NCI-H446 (cell line): ENCODE measurements at places on chromosomes 6 and 20.

- DNase-seq: no peak
Measured at GRCh38 chr20:25277051-25277801, 29.3 kb downstream of the PYGB start.

- no peak for DNase-seq
Measured at GRCh38 chr20:11271920-11272594, 598.3 kb upstream of the JAG1 start.

DNA sequence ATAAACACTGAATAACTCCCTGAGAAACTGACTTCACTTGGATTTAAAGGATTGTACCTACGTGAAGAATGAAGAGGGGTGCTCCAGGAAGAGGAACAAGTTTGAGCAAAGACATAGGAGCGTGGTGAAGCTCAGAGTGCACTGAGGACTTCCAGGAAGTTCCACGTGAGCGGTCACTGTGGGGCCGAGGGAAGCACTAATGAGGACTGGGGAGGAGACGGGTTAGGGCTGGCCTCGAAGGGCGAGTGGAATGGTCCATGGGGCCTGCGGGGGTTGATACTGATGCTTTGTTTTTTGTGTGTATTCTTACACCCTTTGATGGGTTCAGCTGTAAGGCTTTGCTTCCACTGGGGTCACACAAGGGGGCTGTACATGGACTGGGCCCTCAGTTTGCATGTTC, 91.9 kb downstream of the CDH4 start:
- no peak for DNase-seq

DNA sequence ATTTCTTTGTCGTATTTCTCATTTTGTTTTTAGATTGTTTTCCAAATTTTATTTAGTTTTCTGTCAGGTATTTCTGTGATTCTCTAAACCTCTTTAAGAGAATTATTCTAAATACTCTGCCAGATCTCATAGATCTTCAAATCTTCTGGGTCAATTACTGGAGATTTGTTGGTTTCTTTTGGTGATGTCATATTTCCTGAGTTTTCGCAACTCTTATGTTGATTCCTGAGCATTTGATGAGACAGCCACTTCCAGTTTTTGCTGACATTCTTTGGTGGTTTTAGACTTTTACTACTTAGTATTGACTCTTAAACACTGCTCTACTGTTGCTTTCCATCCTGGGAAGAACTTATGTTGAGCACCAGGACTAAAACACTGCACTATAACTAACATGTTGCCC, 21.9 kb downstream of the ADGB start:
- no peak for DNase-seq

DNA sequence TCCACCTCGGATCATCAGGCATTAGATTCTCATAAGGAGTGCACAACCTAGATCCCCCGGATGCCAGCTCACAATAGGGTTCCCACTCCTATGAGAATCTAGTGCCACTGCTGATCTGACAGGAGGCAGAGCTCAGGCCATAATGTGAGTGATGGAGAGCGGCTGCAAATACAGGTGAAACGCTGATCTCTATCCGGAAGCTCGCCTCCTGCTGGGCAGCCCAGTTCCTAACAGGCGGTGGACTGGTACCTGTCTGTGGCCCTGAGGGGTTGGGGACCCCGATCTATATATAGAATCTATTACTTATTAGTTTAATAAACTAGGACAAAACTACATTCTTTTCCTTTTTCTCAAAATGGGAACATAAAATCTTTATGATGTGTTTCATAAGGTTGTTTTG, 741.9 kb downstream of the RFPL4B start:
- no peak for DNase-seq

DNA sequence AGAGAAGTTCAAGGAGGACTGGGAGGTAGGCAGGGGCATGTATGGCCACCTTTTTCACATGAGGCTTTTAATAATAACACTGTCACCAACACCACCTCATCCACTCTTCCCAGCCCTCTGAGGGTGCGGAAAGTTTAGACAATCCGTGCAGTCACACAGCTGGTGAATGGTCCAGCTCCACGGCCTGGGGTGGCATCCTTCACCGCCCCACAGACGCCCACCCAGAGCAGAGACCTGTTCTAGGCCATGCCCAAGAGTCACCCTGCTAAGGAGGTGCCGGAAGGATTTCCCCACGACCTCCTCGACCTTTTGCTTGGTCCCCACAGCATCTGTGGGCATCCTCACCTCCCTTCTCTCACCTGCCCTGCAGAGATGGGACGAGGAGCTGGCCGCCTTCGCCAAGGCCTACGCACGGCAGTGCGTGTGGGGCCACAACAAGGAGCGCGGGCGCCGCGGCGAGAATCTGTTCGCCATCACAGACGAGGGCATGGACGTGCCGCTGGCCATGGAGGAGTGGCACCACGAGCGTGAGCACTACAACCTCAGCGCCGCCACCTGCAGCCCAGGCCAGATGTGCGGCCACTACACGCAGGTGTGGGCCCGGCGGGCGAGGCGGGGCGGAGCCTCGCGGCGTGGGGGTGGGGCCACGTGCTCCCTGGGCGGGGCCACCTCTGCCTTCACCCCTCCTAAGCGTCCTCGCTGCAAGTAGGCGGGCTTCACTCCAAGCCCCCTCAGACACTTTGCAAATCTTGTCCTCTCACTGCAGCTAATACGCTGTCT, 4.4 kb downstream of the PI16 start:
- no peak for DNase-seq

GRCh38 chr6:29602564-29603361, 17.8 kb downstream of the OR2H2 start:
- no peak for DNase-seq

DNA sequence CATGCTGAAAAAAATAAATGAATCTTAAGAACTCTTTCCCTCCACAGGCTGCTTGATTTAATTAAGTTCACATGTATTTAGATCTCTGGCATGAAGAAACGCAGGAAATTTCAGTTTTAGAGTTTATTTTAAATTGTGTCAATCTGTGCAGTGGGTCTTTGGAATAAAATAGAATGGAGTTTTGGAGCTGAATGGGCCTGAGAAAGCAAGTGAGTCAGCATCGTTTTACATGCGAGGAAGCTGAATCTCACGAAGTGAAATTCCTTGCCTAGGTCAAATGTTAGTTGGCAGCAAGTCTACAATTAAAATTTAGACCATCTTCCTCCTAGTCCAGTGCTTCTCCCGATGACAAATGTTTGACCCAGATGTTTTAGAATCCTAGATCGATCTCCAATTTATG, 22.4 kb downstream of the MAP7 start:
- no peak for DNase-seq
